Hematopoietic multipotent progenitor cell treated with erythropoietin and hydrocortisone succinate and interleukin-3 and kit ligand, for 6 days (in vitro differentiated cells): ENCODE measurements at places on chromosomes 11 and 22.

- DNase-seq = no peak
These were observed 85.8 kb downstream of the MIAT start for GRCh38 chr22:26743149-26743548.

GRCh38 chr11:128803011-128803410 is 64.1 kb downstream of the KCNJ1 start:
- peak; percentile 78 for DNase-seq

DNA sequence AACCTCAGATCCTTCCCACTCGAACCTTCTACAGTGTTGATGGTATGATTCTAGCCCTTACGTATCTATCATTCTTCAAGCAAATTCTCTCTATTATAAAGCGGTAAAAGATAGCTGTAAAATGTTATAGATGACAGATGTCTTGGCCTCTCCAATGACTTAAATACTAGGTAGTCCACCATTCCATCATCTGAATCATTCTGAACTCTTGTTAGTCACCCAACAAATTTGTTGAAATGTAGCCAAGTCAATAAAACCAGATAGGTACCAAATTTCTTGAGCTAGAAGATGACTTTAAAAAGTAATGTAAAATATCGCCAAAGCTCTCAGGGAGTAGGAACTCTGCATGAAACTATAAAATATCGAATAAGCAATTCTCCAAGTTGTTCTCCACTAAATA is 32.6 kb upstream of the PICALM start:
- DNase-seq = no peak

DNA sequence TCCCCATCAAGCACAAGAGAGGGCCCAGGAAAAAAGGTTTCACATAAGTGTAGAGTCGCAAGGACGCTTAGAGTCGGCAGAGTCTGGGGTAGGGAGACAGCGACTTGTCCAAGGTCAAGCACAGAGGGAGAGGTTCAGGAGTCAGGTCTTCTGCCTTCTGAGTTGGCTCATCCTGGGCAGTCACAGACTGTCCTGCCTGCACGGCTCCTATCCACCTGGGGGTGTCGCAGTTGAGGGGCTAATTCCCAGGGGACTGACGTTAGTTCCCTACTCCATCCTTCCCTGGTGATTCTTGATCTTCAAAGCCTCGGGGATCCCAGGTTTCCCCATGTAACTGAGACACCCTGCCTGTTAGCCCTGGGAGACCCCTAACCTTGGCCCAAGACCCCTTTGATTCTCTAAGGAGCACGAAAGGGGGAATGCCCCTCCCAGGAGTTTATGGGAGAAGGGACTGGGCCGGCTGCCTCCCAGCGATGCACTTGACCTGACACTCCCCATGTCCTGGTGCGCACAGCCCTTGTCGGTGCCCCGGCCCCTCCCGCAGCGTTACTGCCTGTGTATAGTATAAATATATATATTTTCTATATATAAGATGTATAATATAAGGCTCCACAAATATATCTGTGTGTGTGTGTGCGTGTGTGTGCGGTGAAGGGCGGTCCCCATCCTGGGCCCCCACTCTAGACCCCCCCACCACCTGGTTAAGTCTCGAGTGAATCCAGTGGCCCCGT is 14.7 kb upstream of the TAB1 start:
- DNase-seq = no peak

GRCh38 chr11:28794405-28794804 is 686.2 kb downstream of the METTL15 start:
- no peak for DNase-seq

GRCh38 chr11:47148903-47149531 is 27.7 kb downstream of the ARFGAP2 start:
- no peak for DNase-seq
